ENCODE measurements at places on chromosomes 7 and 10. TPM values are rescaled to one million over a fixed set of nuclear protein-coding genes. Genes with fewer than 3 reads are reported as not detected.

DDC gene
- total RNA-seq: 7.8 TPM

FRMPD2 gene
- 0.47 TPM for total RNA-seq

MMP21 gene
- total RNA-seq: 0.13 TPM

KCP gene
- total RNA-seq: 44.6 TPM

DNA sequence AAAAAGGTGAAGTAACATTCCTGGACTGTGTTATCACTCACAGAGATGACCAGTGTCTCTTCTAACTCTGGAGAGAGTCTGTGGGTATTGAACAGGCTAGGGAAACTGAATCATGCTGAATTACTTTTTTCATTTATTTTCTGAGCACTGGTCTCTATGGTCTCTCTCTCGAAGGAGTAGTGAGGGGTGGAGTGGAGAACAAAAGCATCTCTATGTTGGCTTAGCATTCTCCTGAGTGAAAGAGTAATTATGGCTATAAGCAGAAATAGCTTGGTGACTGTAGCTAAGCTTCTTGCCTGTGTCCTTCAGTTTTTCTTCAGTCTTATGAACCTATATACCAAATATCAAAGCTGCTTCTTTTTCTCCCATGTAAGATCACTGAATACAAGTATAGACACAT lies 64.6 kb upstream of the PTN start:
- no peak for DNase-seq

- no peak for DNase-seq
Measured at GRCh38 chr7:149232362-149232761, 7.1 kb upstream of the ZNF212 start.

DNA sequence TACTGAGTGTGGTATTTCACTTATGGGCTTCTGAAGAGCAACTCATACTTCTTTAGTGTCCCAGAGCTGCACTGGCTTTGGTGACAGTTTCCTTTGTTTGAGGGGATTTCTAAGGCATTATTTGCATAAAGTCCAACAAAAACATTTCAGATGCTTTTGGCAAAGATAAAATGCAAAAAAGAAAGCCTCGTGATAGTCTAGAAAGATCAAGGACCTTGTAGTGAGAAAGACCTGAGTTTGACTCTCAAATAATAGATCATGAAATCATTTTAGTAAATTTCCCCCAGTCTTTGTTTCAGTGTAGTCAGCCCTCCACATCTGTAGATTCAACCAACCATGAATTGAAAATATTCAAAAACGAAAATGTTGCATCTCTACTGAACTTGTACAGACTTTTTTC lies 107.4 kb downstream of the EEPD1 start:
- DNase-seq: no peak

GRCh38 chr7:155441856-155442255 lies 16.1 kb upstream of the EN2 start:
- peak; percentile 29 for DNase-seq

GRCh38 chr7:79624336-79624735 lies 170.9 kb upstream of the MAGI2 start:
- DNase-seq: no peak

- no peak for DNase-seq
Measured at GRCh38 chr7:15143121-15143520, 240.6 kb upstream of the DGKB start.

DNA sequence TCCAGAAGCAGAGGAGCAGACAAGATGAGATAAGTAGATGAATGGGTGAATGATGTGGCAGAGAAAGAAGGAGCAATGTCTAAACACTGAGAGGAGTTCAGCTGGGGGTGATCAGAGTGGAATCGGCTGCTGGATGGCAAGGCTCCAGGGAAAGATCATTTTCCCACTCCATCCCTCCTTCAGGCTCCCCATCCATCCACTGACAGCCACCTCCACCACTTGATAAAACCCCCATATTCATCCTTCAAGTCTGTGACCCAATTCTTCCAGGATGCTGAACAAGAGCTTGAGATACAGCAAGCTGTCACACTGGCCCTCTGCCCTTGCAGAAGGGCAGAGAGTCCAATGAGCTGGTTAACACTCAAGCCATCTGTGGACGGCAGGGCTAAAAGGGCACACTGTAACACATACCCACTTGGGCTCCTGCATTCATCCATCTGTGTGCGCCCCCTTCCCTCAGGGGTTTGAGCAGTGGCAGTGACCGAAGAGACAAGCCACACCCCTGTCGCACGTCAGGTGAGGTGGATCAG lies 30.8 kb upstream of the CACNB2 start:
- DNase-seq: no peak

GRCh38 chr7:17845197-17845547 lies 95.1 kb downstream of the SNX13 start:
- no peak for DNase-seq

DNA sequence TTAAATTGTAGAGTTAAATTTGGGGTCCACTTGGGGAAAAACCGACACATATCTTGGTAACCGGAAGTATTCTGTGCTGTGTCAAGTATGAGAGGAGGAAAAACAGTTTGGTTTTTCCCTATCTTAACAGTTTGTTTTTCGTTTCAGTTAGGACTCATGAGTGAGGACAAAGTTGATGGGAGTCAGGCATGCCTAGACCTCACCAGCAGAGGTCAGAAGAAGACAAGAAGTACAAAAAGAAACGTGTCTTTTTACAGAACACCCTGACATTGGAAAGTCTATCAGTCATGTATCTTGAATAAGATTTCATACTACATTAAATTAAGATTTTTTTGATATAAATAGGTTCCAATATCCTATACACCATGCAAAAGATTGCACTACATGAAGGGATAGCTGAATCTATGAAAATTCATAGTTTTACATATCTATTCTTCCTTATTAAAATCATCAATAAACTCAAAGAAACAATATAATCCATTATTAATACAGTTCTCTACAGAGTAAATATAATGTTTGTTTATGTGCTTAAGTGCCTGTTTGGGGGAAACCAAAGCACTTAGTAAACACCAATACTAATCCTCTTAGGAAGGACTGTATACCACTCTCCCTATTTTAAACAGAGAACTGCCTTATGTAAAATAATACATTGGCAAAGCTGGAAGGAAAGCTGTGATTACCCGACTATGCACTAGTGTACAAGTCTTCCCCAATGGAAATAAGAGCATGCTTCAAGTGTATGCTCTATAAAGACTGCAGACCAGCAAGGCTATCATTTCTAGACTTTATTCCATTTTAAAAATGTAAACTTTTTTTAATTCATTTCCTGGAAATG lies 95.6 kb downstream of the USP6NL start:
- DNase-seq: peak; percentile 85

DNA sequence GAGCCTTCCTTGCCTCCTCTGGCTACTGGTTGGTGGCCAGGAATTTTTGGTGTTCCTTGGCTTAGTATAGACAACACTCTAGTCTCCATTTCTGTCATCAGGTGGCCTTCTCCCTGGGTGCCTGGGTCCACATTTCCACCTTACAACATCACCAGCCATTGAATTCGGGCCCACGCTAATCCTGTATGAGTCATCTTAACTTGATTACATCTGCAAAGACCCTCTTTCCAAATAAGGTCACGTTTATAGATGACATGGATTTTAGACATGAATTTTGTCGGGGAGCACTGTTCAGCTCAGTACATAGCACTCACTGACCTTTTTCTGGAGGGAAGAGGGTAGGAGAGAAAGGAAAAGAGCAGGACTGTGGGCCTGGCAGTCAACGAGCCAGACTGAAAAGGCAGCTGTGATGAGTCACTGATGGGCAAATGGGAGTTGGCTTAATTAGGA lies 39.4 kb downstream of the MMRN2 start:
- DNase-seq: no peak
